NCI-H2029 treated with DMSO at 0.1 percent for 48 hours (cell line): ENCODE measurements at places on chromosomes 1 and 21.

- no peak for DNase-seq
Observed at GRCh38 chr1:152460529-152460899, 46.5 kb upstream of the CRNN start.

GRCh38 chr1:5944843-5945167 lies 47.4 kb downstream of the NPHP4 start:
- DNase-seq, result no peak

- DNase-seq, result no peak
Observed at GRCh38 chr1:42321731-42322130, 13.3 kb downstream of the FOXJ3 start.

- no peak for DNase-seq
Observed at GRCh38 chr21:43726686-43727518, 8.0 kb downstream of the PDXK start.

DNA sequence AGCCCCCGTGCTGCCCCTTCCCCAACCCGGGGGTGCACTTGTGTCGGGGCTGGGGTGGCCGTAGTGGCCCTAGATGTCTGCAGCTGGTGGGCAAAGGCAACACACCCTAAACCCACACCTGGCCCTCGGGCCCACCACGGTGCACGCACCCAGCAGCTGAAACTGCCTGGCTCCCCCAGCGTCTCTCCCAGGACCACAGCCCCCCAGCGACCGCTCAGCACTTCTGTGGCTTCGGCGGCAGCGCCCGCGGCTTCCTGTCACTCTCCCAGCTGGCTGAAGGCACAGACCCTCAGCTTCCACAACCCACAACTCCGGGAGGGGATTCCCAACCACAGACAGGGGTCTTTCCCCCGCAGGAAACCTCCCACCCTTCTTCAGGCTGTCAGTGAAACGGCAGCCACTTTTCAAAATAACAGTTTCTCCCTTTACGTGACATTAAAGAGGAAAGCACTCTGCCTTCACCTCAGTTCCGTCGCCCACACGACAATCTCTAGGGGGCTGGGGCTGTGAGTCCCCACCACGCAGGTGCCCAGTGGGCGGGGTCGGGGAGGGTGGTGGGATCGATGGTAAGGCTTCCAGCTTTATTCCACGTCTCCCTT lies 40.7 kb upstream of the COL6A2 start:
- no peak for DNase-seq
